ENCODE measurements at places on chromosomes 6 and 20.

DNA sequence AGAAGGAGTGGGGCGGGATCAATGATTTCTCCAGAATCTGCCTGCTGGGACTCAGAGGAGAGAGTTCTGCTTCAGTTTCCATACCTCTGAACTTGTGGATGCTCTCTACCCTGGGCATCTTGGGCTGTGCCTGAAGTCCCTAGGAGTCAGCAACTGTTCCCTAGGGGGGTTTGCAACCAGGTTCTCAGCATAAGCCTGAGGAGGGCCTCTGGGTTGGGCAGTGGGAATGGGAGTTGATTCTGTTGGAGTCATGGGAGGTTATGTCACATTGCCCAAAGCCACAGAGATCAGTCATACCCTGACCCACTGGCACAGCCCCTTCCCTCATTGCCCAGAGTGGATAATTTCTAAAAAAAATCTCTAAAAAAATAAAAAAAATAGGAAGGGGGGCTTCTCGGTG, 47.4 kb downstream of the MOCS1 start:
- no peaks in the 10 kb centered on the region for H3K27me3 ChIP-seq
- no peak overlapping the region for H3K4me3 ChIP-seq
- H3K4me1 ChIP-seq = no peaks in the 10 kb centered on the region
- H3K27ac ChIP-seq = no peak overlapping the region
- DNase-seq = no peak

- H3K36me3 ChIP-seq = no peaks in the 10 kb centered on the region
- peak within 1 kb of the TSS; percentile 52 for H3K4me3 ChIP-seq
- no peak for DNase-seq
- H3K4me1 ChIP-seq = no peaks in the 10 kb centered on the region
- no peak within 1 kb of the TSS for H3K27ac ChIP-seq
These were observed at the start of gene PLAGL1 for GRCh38 chr6:144008120-144008811. Gene PLAGL1 (minus strand): TSS chr6:144008259. CDS start chr6:143948136, 60,123 bp downstream.

DNA sequence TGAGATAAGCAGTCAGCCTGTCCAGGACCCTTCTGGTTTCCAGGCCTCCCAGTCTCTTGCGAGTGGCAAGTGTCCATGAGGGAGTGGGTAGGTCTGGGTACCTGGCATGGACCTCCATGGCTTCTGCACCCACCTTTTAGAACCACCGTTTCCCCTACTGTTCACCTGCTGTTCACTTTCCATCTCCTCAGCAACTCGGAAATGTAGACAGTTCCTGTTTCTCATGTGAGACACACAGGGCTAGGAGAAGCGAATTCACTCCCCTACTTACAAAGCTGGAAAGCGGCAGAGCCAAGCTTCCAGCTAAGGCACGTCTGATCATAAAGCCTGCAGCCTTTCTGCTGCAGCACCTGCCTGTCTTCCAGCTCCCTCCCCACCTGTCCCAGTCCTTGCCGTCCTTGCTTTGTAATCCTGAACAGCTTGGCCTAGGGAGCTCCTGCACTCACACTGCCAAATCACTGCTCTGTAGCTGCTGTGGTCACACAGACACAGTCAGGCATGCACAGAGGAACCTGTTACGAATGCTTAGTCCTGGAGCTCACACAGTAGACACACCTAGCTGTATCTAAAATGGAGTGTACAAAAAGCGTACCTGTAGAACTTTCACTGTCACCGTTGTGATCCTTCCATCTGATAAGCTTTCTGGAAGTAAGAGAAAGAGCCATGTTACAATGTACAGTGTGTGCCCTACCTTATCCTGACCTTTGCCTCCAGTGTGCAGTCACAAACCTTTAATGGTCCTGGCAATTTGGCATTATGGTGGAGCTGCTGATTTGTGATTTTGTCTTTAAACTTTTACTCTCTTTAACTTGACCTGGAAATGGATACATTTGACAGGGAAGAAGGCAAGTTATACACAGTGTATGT, 294.1 kb downstream of the NRN1 start:
- no peak overlapping the region for H3K4me3 ChIP-seq
- H3K27me3 ChIP-seq = no peaks in the 10 kb centered on the region
- no peaks in the 10 kb centered on the region for H3K4me1 ChIP-seq
- DNase-seq = no peak
- H3K36me3 ChIP-seq = no peaks in the 10 kb centered on the region
- no peak overlapping the region for H3K27ac ChIP-seq

DNA sequence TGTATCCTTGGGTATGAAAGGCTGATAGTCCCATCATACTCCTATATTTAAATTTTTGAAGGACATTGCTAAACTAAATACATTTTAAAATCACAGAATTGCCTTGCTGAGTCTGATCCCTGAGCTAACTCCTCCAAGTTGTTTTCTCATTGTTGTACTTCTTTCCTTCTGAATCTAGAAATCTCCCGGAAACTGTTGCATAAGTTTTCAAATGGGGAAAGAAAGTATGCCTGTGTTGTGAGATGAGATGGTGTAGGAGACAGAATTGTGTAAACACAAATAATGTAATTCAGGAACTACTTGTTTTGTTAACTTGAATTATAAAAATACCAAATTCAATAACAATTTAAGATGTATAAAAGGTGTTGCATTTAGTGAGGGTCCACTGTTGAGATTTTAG, 7.3 kb downstream of the PNRC1 start:
- peaks cover 28% of the 10 kb centered on the region for H3K36me3 ChIP-seq
- H3K4me3 ChIP-seq = no peak overlapping the region
- no peaks in the 10 kb centered on the region for H3K27me3 ChIP-seq

- DNase-seq = no peak
- peaks cover 19% of the 10 kb centered on the region for H3K4me1 ChIP-seq
- H3K27me3 ChIP-seq = no peaks in the 10 kb centered on the region
- H3K27ac ChIP-seq = no peak overlapping the region
- no peak overlapping the region for H3K4me3 ChIP-seq
These were observed 55.4 kb upstream of the RIPOR2 start for GRCh38 chr6:24990944-24991809.

DNA sequence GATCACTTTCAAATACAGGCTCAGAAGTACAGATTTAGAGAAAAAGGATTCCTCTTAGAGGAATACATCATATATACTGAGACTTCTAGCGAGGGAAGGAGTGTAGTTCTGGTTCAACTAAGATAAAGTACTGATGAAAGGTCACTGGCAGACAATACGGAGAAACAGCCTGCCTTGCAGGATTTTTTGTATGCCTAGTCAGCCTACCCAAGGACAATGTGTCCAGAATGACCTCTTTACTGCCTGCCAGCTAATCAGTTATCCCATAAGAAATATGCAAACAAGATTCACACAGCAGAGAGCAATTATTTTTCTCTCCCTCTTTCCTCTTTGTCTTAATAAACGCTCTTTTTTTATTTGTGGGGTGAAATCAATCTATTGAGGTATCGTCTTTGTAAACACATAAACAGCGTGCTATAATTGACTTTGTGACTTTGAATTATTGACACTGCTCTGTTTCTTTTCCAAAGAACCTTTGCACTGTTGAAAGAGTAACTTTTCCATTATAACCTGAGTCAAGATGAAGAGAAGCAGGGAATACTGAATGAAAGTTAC, 1.4 kb upstream of the TSPYL4 start:
- H3K4me1 ChIP-seq = peaks cover 9% of the 10 kb centered on the region
- H3K27ac ChIP-seq = peak overlapping the region; percentile 98
- H3K36me3 ChIP-seq = no peaks in the 10 kb centered on the region
- no peaks in the 10 kb centered on the region for H3K27me3 ChIP-seq

- no peak overlapping the region for H3K27ac ChIP-seq
- no peak overlapping the region for H3K4me3 ChIP-seq
- H3K27me3 ChIP-seq = no peaks in the 10 kb centered on the region
- no peak for DNase-seq
These were observed 12.4 kb downstream of the GRM1 start for GRCh38 chr6:146041282-146041681.

Measured in effector memory CD4-positive, alpha-beta T cell (primary cell).